GM23338 (cell line): ENCODE measurements at places on chromosomes 12 and 14. TPM values are rescaled to one million over a fixed set of nuclear protein-coding genes. Genes with fewer than 3 reads are reported as not detected.

GRCh38 chr12:26226629-26227360 lies 31.4 kb downstream of the SSPN start:
- DNase-seq: peak; percentile 84

Gene ARG2
- total RNA-seq: 67.2 and 69.4 TPM in 2 replicates

- DNase-seq: no peak
These were observed 10.1 kb upstream of the CLEC12A start for GRCh38 chr12:9961106-9961505.

- no peak for DNase-seq
These were observed 100.5 kb downstream of the PPM1H start for GRCh38 chr12:62834406-62834805.

Gene CYP27B1
- total RNA-seq: 2.7 and 6.8 TPM in 2 replicates

DNA sequence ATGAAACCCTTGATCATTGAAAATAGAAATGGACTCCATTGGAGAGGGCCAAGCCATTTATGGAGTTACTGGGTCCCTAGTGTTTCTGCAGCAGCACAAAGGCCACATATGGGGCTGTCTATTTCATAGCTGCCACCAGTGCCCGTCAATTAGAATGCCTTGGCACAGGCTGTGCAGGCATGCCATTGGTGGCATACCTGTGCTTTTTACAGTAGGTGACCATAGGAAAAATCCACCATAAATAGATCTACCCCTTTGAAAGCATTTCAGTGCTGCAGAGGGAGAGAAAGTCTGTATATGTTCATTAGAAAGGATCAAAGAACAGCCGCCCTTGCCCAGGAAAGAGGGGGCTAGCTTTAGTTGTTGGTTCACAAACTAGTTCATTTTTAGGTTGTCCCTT lies 13.1 kb downstream of the MYBPC1 start:
- no peak for DNase-seq

- DNase-seq: no peak
These were observed 173.7 kb downstream of the SYT10 start for GRCh38 chr12:33265900-33266299.

Gene SLC10A1
- not detected in 2 replicates for total RNA-seq

- DNase-seq: no peak
These were observed 124.8 kb downstream of the C12orf75 start for GRCh38 chr12:105455261-105455660.

DNA sequence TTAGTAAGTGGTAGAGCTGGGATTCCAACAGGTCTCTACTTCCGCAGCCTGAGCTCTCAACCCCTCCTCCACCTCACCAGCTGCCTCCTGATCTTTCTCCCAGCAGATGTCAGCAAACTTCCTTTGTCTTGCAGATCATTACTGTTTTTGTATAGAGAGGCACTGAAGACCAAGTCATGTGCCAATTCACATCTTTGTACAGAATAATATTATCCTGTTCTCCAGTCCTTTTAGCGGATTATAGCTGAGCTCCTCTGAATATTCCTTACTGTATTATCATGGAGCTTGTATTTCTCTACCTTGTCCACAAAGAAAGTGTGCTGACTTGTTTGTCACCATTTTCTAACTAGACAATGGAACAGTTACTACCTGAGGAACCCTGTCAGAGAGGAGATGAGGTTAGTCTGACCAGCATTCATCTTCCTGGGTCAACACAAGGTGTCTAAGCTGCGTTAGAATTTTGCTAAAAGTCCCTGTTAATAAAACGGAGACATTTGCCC lies 142.3 kb upstream of the ARHGAP5 start:
- DNase-seq: peak; percentile 85

DNA sequence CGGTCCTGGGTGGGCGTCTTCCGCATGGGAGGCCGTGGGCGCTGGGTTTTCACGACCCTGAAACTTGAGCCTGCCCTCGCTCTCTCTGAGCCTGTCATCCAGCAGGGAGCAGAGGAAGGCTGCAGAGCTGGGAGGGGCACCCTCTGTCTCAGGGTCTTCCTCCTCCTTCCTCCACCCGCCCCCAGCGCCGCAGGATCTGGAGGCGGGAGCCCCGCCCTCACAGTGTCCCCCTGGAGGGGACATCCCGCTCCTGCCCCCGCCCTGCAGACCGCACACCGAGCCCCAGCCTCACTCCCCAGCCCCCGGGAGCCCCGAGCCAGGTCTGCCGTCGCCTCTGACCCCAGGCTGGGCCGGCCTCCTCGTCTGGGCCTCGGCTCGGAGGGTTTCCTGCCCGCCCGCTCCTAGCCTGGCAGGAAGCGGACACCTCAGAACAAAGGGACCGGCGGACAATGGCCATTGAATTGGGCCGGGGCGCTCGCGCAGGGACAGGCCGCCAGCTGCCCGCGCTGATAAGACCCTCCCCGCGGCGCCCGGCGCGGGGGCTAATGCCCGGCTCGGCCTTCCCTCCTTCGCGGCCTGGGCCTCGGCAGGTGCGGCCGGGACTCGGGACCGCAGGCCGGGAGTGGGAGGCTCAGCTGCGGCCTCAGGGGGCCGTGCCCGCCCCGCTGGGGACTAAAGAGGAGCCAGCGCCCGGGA lies 15.3 kb upstream of the NUDT14 start:
- DNase-seq: peak; percentile 79

GRCh38 chr14:101125719-101126651 lies 222.5 kb upstream of the RTL1 start:
- no peak for DNase-seq

DNA sequence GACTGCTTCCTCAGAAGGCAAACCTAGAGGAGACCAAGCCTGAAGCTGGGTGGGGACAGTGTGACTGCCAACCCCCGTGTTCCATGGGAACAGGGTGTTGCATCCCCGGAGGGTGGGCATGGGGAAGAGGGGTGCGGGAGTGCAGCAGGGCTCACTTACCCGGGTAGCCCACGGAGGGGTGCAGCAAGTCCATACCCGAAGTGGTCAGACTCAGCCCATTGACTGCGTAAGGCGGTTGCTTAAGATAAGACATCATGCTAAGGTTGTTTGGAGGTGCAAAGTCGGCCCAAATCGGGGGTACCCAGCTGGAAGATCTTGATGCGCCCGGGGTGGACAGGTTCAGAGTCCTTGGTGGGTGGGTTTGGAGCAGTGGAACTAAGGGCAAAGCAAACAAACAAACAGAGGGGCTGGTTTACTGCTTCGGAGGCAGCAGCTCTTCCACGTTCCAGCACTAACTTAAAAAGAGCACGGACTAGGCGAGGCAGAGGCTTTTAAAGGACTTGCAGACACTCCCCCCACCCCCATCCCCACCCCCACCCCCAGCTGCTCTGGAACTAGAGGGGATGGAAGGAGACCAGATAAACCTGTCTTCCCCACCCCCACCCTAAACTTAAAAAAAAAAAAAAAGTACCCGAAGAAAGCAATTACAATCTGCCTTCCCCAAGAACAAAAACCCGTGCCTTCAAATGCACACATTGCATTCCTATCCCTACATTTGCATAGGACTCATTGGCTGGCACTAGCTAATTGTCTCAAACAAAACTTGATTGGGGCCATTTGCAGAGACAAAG lies 4.9 kb downstream of the OTX2 start:
- DNase-seq: peak; percentile 96

DNA sequence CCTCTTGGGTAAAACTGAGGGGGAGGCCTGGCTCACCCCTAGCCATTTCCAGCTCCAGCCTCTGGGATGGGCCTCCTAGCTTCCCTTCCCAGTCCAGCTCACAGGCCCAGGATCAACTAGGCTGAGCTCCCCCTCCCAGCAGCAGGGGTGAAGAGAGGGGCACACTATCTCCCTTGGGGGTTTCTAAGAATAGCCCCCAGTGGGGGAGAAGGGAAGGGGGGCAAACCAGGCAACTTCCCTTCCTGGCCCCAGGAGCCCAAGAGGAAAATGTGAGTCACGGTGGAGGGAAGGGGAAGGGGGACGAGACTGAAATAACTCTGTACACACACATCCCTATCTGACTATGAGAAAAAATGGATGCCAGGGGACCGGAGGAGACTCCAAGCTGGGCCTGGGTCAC lies 9.0 kb downstream of the ADCY6 start:
- no peak for DNase-seq

Gene CMKLR1
- total RNA-seq: 1.6 and 2.6 TPM in 2 replicates

Gene RNASE11
- total RNA-seq: not detected in 2 replicates

Gene MIPOL1
- 21.7 and 24.8 TPM in 2 replicates for total RNA-seq

- no peak for DNase-seq
These were observed 176.8 kb downstream of the KIF26A start for GRCh38 chr14:104315169-104315568.

DNA sequence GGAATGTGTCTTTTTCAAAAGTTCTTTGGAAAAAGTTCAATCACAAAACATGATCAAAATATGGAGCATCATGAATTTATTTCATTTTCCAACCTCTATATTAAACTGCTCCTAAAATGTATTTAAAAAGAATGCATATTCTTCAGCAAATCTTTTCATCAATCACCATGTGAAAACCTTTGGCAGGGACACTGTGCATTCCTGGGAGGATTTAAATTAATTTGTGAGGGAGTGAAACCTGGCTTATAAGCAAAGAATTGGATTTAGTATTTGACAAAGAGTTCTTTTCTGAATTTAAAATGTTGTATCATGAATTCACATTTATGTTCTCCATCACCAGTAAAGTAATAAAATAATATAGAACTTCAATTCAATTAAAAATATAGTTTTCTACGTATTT lies 38.2 kb downstream of the PAWR start:
- no peak for DNase-seq

Gene NTN4
- total RNA-seq: 3.3 and 3.8 TPM in 2 replicates

DNA sequence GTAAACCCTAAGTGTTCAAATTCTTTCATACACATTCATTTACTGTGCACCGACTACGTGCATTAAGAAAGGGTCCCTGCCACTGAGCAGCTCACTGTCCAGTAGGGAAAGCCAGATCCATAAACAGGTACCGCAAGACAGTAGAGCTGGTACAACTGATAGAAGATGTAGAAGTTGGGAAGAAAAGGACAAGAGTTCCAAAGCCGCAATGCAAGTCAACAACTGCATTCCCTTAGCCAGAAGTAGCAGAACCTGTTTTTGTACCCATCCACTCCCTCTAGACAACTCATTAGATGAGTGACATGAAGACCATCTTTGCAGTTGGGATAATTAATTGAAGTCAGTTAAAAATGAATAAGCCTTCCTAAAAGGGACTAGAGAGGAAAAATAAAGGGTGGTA lies 1.3 kb downstream of the SENP1 start:
- DNase-seq: peak; percentile 17

- peak; percentile 96 for DNase-seq
These were observed 49.9 kb upstream of the OR4E1 start for GRCh38 chr14:21723431-21724045.

GRCh38 chr14:60512126-60512525 lies 3.2 kb downstream of the SIX6 start:
- DNase-seq: no peak

Gene ASB2
- total RNA-seq: 1.2 and 2.3 TPM in 2 replicates

DNA sequence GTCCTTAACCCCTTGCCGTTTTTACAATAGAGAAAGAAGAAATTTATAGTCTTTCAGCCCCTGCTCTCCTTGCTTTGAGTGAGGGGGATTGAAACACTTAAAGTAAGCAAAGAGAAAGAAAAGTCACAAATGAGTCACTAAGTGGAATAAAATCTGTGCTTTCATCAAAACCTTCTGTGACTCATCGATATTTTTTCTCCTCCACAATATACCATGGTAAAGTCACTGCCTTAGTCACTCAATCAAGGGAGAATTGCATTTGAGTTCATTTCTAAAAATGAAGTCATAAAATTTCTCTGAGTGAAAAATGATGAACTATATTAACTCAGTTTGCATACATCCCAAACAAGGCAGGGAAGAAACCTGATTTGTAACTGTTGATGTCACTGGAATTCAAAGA lies 470.3 kb downstream of the FOXG1 start:
- DNase-seq: no peak

Gene PSEN1
- total RNA-seq: 35.7 and 38.7 TPM in 2 replicates

- DNase-seq: peak; percentile 79
These were observed 441 bp downstream of the RAB5B start for GRCh38 chr12:55974308-55974730.

GRCh38 chr14:31265701-31266398 lies 58.3 kb upstream of the HECTD1 start:
- DNase-seq: no peak

DNA sequence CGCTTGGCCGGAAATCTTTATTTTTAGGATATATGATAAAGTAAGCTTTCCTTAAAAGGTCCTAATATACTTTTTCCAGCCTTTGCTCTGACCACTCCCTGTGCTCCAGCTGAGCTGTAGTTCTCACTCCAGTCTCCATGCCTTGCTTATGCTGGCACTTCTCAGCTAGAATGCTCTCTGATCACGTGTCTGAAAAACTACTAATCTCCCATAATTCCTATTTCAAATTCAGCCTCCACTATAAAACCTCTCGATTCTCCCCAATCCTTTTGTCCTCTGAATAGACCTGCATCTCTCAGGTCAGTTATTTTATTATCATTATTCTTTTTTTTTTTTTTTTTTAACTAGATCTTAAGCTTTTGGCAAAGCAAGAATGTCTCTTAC lies 3.7 kb downstream of the BIN2 start:
- DNase-seq: no peak

- DNase-seq: no peak
These were observed 792.3 kb downstream of the TMEM121 start for GRCh38 chr14:106318700-106319099.

- DNase-seq: no peak
These were observed 7.5 kb downstream of the SLC25A29 start for GRCh38 chr14:100298551-100299237.

Gene KCNJ8
- total RNA-seq: 0.87 and 2.3 TPM in 2 replicates

Gene NOVA1
- 8.1 and 10.9 TPM in 2 replicates for total RNA-seq

Gene RNU6-8
- not detected in 2 replicates for total RNA-seq

DNA sequence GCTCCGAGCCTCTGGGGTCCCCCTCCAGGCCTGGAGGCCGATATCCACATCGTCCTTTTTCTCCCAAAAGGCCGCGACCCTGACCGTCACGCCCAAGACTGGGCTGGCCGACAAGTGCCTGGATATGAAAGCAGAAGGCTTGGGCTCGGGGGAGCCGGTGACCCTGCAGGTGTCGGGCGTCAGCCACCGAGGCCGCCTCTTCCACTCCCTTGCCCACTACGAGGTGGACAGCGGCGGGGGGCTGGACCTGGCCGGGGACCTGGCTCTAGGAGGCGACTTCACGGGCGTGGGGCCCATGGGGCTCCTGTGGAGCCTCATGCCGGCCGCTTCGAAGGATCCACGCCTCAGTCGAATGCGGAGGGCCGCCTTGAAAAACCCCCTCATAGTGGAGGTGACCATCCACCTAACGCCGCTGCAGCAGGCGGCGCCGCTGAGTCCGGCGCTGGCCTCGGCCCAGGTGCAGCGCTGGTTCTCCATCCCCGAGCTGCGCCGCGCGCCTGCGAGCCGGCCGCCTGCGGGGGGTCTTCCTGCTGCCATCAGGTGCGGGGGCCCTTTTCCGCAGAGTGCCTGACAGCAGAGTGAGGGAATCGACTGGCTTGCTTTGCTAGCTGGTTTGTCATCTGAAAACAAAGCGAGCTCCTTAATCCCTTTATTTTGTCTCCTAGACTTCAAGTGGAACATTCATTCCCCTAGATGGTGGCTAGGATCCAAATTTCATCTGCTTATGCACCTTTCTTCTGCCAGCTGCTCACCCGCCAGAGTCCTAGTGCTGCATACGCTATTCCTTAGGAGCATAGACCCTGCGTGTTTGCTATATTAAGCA lies 10.6 kb upstream of the DNAL1 start:
- peak; percentile 94 for DNase-seq

Gene RNU6-7
- total RNA-seq: not detected in 2 replicates
